ENCODE measurements at places on chromosomes 7 and 10. TPM values are rescaled to one million over a fixed set of nuclear protein-coding genes. Genes with fewer than 3 reads are reported as not detected.

The CLDN3 gene
- total RNA-seq = 3.0 TPM

The PAX4 gene
- total RNA-seq = not detected

The ATP6V0A4 gene
- total RNA-seq = 0.27 TPM

The AHCYL2 gene
- total RNA-seq = 6.2 TPM

The RELN gene
- total RNA-seq = 0.04 TPM

The RET gene
- total RNA-seq = 0.50 TPM

The C10orf105 gene
- not detected for total RNA-seq

The NODAL gene
- total RNA-seq = not detected

The CHRM2 gene
- total RNA-seq = not detected

The MSMB gene
- not detected for total RNA-seq

The TYW1B gene
- 3.0 TPM for total RNA-seq

The FBH1 gene
- 34.0 TPM for total RNA-seq

The VIPR2 gene
- 0.06 TPM for total RNA-seq

The CDC14C gene
- total RNA-seq = not detected

The NKX2-3 gene
- total RNA-seq = not detected

The OR13A1 gene
- total RNA-seq = not detected

The ST8SIA6 gene
- 0.09 TPM for total RNA-seq

The OR2A42 gene
- not detected for total RNA-seq

The ABCC2 gene
- total RNA-seq = 114 TPM

The POMZP3 gene
- total RNA-seq = 21.8 TPM

The IL2RA gene
- not detected for total RNA-seq

The OGDHL gene
- total RNA-seq = 0.41 TPM

The PROSER2 gene
- 30.9 TPM for total RNA-seq

The BICC1 gene
- 23.5 TPM for total RNA-seq

The EPO gene
- total RNA-seq = not detected

The RRP12 gene
- total RNA-seq = 60.9 TPM

The PNLIPRP1 gene
- total RNA-seq = not detected

The BMS1 gene
- total RNA-seq = 25.4 TPM

The HOXA2 gene
- 0.70 TPM for total RNA-seq

The RBM17 gene
- 124 TPM for total RNA-seq

The CH25H gene
- 0.68 TPM for total RNA-seq
